Activated naive CD8-positive, alpha-beta T cell treated with anti-CD3 and anti-CD28 coated beads for 36 hours (primary cell): ENCODE measurements at places on chromosomes 5 and 9. TPM values are rescaled to one million over a fixed set of nuclear protein-coding genes. Genes with fewer than 3 reads are reported as not detected.

The PCDHA12 gene
- total RNA-seq = not detected

The TIMD4 gene
- total RNA-seq = 1.2 TPM

- no peak for DNase-seq
These were observed 4.5 kb downstream of the FBXW5 start for GRCh38 chr9:136939996-136940525.

GRCh38 chr5:161216877-161217276, 329.6 kb downstream of the GABRB2 start:
- DNase-seq = no peak

GRCh38 chr5:56802205-56802604, 13.1 kb upstream of the MAP3K1 start:
- DNase-seq = no peak
